NCI-H1105 treated with DMSO at 0.1 percent for 48 hours (cell line): ENCODE measurements at places on chromosomes 3 and 15.
A peak's percentile ranks its signal among the peaks of the same experiment; 100 is the strongest.

- DNase-seq, result no peak
These were observed 243.8 kb downstream of the SOX2 start for GRCh38 chr3:181955566-181955965.

DNA sequence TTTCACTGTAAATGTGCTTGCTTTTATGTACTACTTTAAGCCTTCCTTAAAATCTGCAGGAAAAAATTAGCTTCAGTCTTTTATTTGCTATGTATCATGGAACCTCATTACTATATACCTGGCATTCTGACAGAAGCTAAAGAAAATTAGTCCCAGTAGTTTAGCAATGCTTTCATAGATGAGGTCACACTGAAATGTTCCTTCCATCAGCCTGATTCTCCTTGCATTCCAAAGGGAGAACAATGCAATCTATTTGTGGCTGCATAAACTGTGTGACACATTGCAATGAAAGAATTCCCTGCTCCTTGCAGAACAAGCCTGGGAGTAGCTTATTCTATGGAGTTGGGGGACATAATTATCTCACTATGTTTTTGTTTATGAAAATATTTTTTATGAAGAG, 691.5 kb upstream of the ARPP21 start:
- no peak for DNase-seq

- no peak for DNase-seq
These were observed 417.5 kb upstream of the TPRG1 start for GRCh38 chr3:188754267-188754666.

GRCh38 chr15:70636540-70637165, 126.7 kb downstream of the UACA start:
- DNase-seq, result no peak

GRCh38 chr3:53812434-53812833, 33.8 kb downstream of the CHDH start:
- no peak for DNase-seq

DNA sequence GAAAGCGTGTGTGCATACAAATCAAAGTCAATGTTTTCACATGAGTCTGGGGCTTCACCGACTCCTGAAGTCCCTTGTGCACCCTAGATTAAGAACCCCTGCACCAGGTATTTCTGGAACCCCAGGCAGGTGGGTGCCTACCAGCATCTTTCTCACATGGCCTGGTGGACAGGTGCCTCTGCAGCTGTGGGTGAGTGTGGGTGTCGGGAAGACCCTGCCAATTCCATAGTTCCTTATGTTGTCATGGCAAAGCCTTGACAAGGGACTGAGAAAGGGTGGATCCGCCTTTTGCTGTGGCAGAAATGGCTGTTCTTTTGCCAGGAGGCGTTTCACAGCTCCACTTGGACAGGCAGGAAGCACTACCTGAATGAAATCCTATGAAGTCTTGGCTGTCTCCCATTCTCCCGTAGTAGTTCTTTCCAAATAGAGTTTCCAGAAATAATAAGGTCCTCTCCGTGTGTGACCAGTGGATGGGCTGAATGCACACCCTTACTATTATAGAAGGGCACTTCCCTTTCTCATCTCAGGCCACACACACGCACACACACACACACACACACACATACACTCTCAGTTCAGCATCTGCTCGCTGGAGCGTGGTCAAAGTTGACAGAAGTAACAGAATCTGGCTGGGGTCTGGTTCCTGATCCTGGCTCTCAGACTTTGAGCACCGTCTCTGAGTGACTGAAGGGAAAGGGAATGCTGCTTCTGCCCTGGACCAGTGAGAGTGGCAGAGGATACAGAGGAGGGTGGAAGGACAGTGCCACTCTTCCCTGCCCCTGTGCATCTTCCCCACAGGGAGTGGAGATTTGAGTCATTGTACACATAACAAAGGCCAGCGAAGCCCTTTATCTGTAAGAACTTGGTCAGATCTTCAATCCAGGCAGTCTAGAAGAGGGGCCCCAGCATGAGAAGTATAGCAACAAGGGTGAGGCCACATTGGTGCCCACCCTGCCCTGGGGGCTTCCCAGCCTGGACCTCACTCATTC, 38.7 kb downstream of the PDIA5 start:
- DNase-seq, result no peak

GRCh38 chr3:187777331-187777941, 32.2 kb upstream of the BCL6 start:
- DNase-seq, result no peak

GRCh38 chr15:72857331-72858063, 73.9 kb upstream of the ADPGK start:
- no peak for DNase-seq

DNA sequence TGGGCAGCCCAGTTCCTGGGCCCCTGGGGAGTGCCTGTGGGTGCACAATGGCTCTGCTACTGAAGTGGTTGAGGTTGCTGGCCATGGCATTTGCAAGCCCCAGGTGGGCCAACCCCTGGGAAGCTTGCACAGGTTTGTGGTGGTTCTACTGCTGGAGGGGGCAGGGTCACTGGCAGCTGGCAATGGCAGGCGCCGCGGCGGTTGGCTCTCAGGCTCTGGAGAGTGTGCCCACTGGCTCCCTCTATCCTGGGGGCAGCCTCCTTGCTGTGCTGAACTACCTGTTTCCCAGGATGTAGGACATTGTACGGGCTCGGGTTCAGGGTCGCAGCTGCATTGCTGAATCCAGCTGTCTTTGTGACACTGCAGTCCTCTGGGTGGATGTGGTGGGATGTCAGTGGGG, 180.2 kb upstream of the HES1 start:
- DNase-seq, result no peak

DNA sequence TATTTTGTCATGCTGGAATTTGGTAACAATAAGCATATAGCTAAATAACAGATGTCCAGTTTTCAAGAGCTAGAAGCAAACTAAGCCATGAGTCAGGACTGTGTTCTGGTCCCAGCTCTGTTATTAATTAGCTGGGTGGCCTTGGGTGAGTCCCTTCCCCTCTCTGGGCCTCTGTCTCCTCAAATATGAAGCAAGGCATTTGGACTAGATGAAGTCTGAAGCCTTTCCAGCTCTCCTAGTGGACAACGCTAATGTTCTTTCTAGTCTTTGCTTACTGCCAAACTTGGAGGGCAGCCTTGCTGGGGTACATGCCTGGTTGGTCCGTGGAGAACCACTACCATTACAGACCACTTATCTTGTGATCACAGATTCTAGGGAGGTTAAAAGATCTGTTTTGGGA, 127.6 kb downstream of the DUT start:
- no peak for DNase-seq

DNA sequence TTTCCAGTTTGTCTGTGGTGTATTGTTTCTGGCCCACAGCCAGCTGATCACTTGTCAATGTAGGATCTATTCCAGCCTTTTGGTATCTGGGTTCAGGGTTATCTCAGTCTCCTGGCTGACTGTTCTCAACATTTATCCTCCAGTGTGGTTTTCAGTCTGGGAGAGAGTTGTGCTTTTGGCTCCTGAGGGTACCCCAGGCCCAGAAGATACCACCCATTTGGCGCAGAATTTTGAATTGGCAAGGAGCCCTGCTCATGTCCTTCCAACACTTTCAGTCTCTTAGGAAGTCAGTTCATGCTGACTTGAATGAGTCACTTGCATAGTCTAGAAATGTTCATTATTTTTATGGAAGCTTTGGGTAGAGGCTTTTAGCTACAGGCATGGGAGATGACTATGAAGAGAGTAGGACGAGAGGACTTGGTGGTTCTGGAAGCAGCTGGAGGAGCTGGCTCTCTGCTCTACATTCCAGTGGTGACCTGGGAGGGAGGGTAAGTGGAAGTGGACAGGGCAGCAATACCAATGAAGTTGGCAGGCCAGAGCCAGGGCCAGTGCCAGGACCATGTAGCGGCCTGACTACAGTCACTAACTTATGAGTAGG, 7.2 kb downstream of the POLR2H start:
- DNase-seq, result no peak

DNA sequence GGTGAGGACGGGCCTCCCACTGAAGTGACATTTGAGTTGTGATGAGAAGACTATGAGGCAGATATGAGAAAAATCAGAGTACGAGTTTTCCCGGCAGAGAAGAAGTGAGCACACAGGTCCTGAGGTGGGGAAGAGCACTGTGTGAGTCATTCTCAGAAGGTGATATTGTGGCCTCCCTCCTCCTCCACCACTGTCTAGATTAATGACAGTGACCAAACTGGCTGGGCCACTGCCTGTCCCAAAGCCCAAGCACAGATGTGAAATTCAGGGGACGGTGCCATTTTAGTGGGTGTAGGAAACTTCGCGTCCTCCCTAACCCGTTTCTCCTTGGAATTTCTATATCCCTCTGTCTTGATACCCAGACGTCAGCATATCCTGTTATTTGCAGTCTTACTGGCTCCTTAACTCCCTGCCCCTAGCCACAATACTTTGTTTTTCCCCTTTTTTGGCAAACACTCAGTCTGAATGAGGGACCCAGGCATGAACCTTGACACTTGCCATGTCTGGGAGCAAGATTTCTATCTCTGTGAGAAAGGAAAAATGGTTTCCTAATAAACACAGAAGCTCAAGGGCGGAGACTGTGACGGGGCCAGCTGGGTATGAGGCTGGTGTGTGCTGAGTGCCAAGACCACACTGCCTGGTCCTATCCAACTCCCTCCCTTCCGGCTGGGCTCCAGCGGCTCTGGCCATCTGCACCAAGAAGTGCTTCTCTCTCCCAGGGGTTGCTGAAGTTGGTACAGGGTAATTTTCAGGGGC, 15.2 kb downstream of the PRICKLE2 start:
- no peak for DNase-seq

GRCh38 chr3:186259612-186260383, 102.2 kb downstream of the DGKG start:
- peak; percentile 18 for DNase-seq

GRCh38 chr15:52405856-52406255, 110.3 kb upstream of the MYO5C start:
- peak; percentile 8 for DNase-seq

GRCh38 chr15:42453826-42454225, 37.1 kb downstream of the ZNF106 start:
- DNase-seq, result no peak

- DNase-seq, result no peak
These were observed 46.7 kb downstream of the UBE3A start for GRCh38 chr15:25391971-25392721.

DNA sequence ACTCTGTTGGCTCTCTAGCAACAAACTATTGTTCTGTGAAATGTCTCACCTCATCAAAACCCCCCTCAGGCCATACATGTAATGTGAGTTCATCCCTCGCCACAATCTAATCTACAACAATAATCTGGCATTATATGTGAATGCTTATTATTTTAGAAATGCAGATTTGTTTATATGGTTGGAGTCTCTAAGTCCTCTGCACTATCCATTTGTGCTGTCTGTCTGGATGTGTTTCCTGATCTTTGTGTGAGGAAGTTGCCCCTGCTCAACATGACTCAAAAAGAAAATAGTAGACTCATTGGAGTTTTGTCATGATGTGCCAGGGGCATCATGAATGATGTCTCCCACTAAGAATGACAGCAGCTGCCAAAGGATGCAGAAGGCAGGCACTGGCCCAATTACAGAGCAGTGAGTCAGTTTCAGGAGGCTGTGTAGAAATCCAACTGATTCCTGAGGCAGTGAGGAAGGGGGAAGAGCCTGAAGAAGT, 161.6 kb upstream of the PDZRN3 start:
- no peak for DNase-seq

- peak; percentile 99 for DNase-seq
These were observed 237.8 kb downstream of the OPA1 start for GRCh38 chr3:193830791-193831191.

DNA sequence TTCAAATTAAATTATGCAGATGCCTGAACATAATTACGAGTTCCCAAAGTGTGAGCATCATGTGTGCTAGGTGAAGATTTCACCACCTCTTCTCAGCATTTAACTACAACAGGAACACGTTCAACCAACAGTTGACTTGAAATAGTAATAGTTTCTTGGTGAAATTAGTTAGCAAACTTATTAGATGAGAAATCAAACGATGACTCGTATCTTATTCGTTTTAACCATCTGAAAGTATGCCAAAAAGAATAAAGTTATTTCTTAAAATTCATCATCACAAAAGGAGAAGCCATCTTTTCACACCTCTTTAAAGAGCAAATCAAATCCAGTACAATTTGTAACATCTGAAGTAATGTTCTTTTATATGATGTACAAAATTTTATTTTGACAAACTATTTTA, 2.3 kb downstream of the BNC1 start:
- no peak for DNase-seq

DNA sequence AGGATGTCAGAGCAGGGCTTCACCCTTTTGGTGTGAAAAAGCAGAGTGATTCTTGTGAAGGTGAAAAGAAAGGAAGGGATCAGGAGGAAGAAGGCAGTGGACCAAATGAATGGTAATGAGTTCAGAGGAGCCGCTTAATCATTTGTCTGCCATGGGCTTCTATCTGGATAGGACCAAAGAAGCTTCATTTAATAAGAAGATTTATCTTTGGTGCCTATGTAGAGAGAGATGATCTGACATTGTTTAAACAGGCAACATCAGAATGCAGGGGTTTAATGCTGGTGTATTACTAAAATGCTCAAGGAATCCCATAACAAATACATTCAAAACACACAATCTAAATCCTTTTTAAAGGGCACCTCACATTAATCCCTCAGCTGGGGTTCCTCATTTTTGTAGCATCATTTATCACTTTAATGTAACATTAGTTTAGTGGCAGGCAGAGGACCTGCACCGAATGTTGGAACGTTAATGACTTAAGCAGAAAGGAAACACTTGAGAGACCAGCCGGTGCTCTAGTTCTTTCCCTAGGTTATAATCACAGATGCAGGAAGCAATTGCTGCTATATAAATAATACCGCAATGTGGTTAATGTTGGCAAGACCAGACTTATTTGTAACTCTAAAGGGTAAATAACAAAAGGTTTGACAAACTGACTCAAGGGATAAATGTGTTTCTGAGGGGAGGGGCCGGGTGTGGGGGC, 27.9 kb upstream of the IL1RAP start:
- peak; percentile 79 for DNase-seq

GRCh38 chr3:196537319-196537984, 22.3 kb upstream of the SMCO1 start:
- DNase-seq, result peak; percentile 14
